ENCODE measurements at places on chromosomes 4 and X. TPM values are rescaled to one million over a fixed set of nuclear protein-coding genes. Genes with fewer than 3 reads are reported as not detected.

The HSPA4L gene
- 13.0 TPM for polyA plus RNA-seq

The ADGRG4 gene
- not detected for polyA plus RNA-seq

The RBMXL3 gene
- not detected for polyA plus RNA-seq

The SLC49A3 gene
- not detected for polyA plus RNA-seq

The NUP62CL gene
- polyA plus RNA-seq, result 3.4 TPM

The C4orf36 gene
- 2.0 TPM for polyA plus RNA-seq

The NXF2B gene
- polyA plus RNA-seq, result not detected

The PSAPL1 gene
- polyA plus RNA-seq, result not detected

The PDCL2 gene
- not detected for polyA plus RNA-seq

The CPZ gene
- not detected for polyA plus RNA-seq

The COX18 gene
- polyA plus RNA-seq, result 18.5 TPM

The CSN1S1 gene
- polyA plus RNA-seq, result not detected

The TLR7 gene
- polyA plus RNA-seq, result not detected

The SPANXA1 gene
- not detected for polyA plus RNA-seq

The RAB39B gene
- 26.2 TPM for polyA plus RNA-seq

The RRH gene
- polyA plus RNA-seq, result 1.2 TPM
